Muscle of back (tissue), 13 donors: ENCODE measurements at places on chromosomes 11 and 22.

DNA sequence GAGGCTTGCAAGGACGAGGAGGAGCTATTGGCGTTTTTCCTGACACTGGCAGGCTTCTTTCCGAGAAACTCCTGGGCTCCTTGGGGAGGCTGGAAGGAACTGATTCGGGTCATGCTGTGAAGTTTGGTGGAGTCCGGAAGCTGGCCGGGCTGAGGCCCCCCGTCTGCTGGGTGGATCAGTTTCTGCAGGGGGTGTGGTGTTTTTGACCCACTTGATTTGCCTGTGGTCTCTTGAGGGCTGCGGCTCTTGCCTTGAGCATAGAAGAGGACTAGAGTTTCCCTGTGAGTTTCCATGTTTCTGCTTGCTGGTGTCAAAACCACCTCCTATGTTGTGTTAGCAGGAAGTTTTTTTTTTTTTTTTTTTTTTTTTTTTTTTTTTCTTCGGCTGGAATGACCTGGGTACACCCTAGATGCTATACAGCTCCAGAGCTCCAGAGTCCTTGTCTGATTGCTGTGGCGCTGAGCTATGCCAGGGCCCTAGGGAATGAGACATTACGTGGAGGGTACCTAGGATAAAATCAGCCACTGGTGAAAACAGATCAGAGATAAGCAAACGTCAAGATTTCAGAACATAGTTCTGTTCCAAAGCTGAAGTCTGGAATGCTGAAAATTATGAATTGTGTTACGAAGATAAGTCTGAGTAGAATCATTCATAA is 728 bp downstream of the TBC1D22A start:
- DNase-seq: no peak

DNA sequence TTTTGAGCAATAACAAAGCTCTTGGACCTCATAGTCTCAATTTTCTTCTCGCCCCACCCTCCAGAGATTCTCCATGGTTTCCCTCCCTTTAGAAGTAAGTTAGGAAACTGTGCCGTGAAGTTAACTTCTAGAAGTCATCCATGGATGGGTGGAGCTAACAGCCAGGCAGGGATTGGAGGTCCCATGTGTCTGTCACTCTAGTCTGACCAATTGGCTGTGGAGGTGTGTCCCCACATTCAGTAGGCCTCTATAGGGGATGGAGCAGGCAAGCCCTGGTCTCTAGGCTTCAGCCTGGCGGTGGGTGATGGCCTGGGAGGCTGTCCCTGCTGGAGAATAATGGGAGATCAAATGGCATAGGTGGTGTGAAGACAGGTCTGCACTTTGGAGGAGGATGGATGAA is 50.7 kb downstream of the TP53I11 start:
- DNase-seq: no peak

DNA sequence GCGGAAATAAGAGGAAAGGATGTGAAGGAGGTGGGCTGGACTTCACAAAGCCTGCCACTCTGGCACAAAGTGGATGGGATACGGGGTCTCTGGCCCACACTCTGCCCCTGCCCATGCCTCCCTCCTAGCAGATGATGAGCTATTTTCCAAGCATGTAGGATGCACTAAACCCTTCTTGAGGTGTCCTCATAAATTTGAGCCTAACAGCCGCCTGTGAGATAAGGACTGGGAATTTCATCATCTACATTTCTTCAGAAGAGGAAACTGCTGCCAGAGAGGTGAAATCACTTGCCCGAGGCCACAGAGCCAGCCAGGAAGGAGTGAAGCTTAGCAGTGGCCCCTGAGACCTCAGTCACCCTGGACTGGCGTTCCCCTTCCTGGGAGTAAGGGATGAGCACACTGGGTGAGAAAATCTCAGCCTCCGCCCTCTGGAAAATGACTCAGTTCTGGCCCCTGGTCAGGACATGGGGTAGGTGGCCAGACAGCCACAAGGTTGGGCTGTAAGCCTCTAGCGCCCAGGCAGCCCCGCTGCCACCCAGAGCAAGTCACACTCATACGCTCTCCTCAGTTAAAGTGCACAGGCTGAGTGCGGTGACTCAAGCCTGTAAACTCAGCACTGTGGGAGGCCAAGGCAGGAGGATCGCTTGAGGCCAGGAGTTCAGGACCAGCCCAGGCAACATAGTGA is 27.9 kb downstream of the MB start:
- DNase-seq: no peak

DNA sequence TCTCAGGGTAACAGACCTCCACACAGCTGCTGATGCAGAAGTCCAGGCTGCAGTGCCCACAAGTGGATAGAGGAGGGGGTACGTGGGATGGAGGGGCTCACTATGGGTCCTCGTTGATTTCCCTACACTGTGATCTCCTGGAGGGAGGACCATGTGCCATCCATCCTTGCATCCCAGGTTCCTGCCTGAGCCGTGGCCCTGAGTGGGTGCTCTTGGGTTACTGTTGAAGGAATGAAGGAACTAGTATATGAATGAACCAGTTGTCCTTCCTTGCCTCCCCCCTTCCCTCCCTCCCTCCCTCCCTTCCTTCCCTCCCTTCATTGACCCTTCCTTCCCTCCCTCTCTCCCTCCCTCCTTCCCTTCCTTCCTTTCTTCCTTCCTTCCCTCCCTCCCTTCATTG is 15.4 kb downstream of the APOBEC3B start:
- DNase-seq: no peak

- no peak for DNase-seq
Observed at GRCh38 chr22:26564181-26564580, 25.8 kb downstream of the TPST2 start.

GRCh38 chr11:116119158-116119557 is 614.9 kb upstream of the CADM1 start:
- DNase-seq: no peak
